ENCODE measurements at places on chromosomes 3 and 15.

DNA sequence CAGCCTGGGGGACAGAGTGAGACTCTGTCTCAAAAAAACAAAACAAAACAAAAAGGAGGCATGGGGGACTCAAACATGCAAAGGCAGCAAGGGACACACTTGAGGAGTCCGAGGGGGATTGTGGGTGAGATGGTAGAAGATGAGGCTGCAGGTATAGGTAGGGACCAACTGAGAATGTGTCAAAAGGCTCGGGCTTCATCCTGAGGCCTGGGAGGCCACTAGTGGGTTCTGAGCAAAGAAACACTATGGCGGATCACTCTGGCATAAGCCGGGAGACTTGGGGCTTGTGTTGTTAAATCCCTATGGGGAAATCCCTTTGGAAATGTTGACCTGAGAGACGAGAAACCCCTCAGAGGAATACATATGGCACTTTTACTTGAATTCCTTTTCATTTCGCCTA lies 21.2 kb downstream of the ZNF710 start:
- no peak for DNase-seq

DNA sequence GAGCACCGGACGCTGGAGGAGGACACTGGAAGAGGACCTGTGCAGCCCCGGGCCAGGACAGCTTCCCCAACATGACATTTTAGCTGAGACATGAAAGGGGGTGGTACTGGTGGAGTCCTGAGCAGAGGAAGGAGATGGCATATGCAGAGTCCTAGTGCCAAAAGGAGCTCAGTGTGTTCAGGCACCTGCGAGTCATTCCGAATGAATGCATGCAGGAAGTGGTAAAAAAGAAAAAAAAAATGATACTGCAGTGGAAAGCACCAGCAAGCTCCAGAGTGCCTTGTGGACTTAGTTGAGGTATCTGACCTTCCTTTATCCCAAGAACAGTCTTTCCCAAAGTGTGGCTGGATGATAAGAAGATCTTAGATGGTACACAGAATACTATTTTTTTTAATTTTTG lies 6.6 kb upstream of the ZNF148 start:
- no peak for DNase-seq

- no peak for DNase-seq
These were observed 105.7 kb downstream of the ZNF609 start for GRCh38 chr15:64566102-64566501.

GRCh38 chr3:12681089-12681942 lies 17.4 kb upstream of the RAF1 start:
- no peak for DNase-seq

GRCh38 chr15:63318344-63318743 lies 40.9 kb downstream of the APH1B start:
- no peak for DNase-seq

DNA sequence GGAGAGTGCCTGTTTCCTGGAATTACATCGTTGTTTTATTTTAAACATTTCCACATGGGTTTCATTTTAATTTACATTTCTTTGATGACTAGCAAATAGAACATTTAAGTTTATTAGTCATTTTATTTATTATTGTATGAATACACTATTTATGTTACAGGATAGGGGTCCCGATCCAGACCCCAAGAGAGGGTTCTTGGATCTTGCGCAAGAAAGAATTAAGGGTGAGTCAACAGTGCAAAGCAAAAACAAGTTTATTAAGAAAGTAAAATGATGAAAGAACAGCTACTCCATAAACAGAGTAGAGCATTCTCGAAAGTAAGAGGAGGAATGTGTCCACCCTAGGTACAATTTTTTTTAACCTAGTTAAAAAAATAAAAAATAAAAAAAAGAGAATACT lies 539.5 kb downstream of the NAALADL2 start:
- no peak for DNase-seq

DNA sequence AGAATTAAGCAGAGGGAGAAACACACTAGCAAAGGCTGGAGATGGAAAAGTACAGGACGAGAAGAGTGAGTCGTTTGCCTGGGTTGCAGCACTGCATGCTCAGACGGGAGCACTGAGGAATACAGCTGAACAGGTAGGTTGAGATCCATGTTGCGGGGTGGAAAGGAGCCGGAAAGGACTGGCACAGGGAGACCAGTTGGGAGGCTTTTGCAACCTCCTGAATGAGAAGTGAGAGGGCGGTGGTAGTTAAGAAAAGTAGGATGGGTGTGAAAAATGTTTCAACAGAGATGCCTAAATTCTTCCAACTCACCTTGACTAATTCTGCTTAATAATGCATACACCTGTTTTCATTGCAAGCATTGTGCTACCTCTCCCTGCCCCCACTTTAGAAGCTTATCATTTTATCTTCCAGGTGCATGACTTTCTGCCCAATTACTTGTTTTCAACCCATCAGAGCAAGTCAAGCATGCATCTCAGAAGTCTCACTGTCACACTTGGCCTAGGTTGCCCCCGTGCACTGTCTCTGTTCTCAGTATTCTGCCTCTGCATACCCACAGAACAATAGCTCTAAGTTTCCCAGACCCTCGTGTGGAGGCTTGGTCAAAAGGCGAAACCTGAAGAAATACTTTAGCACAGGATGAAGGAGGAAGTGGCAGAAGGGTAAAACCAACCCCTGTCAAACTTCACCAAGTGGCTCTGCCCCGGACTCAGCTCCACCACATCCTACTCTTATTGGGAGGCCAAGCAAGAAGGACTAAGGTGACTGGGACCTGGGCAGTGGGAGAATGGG lies 199.3 kb upstream of the BCL6 start:
- no peak for DNase-seq

DNA sequence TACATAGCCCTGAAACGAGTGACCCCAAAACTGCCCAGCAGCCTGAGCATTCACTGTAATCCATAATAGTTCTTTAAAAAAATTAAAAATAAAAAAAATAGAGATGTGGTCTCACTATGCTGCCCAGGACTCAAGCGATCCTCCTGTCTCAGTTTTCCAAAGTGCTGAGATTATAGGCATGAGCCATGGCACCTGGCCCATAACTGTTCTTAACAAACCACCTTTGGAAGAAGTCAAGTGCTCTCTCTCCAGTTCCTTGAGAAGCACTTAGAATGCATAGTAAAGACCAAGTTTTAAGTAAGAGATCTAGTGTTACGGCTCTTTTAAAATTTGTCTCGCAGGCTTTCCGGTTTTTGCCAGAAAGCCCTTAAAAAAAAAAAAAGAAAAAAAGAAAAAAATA lies 8.2 kb downstream of the CDC25A start:
- no peak for DNase-seq

- DNase-seq: no peak
These were observed 62.2 kb downstream of the SLC15A2 start for GRCh38 chr3:121956363-121956762.

DNA sequence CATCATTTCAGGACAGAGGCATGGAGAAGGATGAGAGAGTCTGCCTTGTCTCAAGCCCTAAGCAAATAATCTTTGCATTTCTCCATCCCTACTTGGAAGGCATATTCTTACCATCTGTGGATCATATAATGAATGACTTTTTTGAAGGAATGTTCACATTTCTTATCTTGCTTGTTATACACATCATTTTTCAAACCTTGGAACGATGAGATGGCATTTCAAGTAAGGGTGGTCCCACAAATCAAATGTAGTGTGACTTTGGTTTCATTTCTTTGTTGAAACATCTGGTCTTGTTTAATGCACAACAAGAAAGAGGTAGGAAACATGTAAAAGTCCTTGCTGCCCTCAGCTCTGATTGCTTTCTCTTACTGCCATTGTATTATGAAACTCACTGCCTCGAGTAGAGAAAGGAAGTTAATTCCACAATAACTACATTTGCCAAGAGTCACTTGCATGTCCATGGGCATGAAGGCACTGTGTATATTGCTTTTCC lies 32.1 kb downstream of the RBMS3 start:
- no peak for DNase-seq

GRCh38 chr3:55183201-55183600 lies 255.3 kb upstream of the LRTM1 start:
- no peak for DNase-seq

DNA sequence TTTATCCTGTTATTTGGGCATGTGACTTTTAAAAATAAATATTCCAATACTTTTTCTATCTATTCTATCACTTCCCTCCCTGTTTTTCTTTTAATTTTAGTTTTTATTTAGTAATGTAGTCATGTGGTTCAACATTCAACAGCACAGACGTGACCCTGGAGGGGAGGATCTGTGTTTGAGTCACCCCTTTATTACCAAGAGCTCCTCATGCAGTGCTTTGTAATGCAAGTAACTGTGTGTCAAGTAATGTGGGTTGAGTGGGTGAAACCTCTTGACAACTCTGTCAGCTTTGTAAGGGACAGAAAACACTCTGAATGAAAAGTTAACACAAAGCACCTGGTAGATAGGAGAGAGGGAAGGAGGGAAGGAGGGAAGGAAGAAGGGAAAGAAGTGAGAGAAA lies 89.7 kb upstream of the FGF12 start:
- DNase-seq: no peak

GRCh38 chr3:60217156-60217911 lies 1033.9 kb downstream of the FHIT start:
- no peak for DNase-seq

GRCh38 chr3:192188218-192188835 lies 539.0 kb downstream of the FGF12 start:
- peak; percentile 50 for DNase-seq

DNA sequence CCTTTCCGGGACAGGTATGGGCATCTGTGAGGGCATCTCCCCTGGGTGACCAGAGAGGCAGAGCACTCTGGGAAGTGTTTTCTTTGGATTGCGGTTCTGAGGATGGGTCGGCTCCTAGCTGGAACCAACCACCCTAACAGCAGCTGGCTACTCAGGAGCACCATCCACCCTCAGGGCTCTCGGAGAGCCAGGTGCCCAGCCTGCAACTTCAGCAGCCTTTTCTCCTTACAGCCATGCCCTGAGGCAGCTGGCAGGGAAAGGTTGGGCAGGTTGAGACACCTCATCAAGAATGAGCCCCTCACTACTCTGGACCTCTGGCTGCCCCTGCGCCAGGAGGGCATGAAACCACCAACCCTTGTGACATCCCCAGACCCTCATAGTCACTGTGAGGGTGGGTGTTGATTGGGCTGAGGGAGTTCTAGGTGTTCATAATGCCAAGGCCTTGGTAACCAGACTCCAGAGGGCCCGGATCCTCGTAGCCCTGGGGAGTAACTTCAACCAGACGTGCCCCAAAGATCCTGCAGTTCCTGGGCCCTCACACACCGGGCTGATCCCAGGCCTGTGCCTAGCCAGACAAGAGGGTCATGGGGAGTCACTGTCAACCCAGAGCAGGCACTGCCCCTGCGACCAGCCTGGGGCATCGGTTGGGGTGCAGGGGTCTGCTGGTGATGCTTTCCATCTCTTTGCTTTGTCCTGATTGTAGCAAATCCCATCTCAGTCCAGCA lies 114.4 kb upstream of the ABHD17C start:
- no peak for DNase-seq

GRCh38 chr3:22659651-22660475 lies 543.3 kb upstream of the UBE2E2 start:
- DNase-seq: no peak

DNA sequence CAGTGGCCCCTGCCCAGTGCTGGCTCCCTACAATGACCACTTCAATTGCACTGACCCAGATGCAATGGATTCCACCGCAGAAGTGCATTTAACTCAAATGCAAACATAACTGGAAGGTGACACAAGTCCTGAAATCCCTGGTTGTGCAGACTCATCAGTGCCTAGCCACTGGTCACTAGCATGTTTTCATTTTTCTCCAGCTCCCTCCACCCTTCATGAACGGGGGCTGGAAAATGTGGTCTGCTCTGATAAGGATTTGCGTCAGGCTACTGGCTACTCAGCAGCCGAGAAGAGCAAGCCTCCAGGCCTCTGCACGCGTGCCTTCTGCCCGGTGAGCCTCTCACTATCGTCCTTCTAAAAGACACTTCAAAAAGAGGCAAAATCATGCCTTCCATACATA lies 27.4 kb upstream of the FURIN start:
- no peak for DNase-seq

DNA sequence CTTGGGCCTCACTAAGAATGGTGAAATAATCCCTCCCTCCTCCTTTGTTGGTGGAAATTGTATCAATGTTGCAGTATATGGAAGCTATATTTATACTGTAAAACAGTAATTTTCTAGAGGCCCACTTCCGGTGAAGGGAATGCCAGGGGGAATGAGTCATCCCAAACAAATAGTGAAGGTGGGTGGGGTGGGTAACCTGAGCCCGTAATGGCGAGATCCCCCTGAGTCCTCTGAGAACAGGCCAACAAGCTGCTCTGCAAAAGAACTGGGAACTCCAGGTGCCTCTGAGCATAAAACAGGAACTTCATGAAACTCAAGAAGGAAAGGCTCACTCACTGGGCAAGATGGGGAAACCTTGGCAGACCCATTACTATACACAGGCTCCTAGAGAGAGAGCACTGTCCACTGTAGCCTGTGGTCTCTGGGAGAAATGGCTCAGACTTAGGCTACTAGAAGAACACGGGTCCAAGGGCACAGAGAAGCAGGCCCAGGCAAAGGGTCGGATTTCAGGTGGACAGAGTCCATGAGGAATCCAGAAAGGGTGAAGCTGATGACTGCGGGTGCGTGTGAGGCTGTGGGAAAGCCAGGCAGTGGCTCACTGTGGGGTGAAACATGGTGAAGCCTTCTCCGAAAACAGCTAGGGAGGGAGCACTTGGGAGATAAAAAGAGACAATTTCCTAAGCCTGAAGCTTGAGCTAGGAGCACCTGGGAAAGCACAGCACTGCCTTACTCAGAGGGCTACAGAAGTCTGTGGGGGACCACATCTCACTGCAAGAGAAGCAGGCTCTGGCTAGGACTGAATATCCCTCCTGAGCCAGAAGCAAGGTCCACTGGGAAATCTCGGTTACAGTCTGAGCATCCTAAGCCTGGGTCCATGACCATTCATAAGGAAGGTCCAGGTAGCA lies 19.8 kb downstream of the LARP6 start:
- DNase-seq: no peak

- no peak for DNase-seq
These were observed 276.8 kb downstream of the ULK4 start for GRCh38 chr3:41684797-41685735.

DNA sequence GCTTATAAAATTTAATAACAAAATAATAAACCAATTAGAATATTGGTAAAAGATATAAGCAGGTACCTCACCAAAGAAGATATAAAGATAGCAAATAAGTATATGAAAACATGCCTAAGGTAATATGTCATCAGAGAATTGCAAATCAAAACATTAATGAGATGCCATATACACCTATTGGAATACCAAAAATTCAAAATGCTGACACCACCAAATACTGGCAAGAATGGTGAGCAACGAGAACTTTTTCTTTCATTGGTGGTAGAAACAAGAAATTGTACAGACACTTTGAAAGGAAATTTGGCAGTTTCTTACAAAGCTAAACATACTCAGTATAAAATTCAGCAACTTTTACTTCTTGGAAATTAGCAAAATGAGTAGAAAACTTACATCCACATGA lies 346.9 kb upstream of the ROBO1 start:
- DNase-seq: no peak

DNA sequence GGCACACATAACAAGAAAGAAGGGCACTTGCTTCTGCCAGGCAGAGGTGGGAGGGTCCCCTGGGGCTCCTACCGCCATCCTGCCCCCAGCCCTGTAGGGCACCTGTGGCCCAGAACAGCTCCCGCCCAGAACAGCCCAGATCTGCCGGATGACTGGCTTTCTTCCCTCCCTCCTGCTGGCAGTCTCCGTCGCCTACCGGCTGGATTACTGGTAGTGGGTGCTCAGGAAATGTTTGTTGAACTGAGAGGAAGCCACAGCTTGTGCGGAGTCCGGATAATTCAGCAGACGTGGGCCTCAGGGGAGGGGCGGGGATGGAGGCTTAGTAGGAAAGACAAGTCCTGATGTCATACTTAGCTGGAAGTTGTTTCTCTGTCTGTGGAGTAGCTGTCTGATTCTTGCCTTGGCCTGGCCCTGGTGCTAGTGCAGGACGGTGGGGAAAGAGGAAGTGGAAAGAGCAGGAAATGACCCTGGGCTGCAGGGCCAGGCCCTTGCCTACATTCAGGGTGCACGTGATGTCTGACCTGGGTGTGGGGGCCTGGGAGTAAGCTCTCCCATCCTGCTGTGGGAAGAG lies 6.7 kb downstream of the CCDC9B start:
- DNase-seq: no peak
